A549 treated with Mapracorat at 1 μM for 4 hours (cell line): ENCODE measurements at places on chromosomes 16 and 17. TPM values are rescaled to one million over a fixed set of nuclear protein-coding genes. Genes with fewer than 3 reads are reported as not detected.

PERCC1 gene
- total RNA-seq = not detected in 5 replicates

SSH2 gene
- total RNA-seq = 24.0 to 33.0 TPM (median 30.2 TPM) in 5 replicates

CDRT15L2 gene
- not detected in 5 replicates for total RNA-seq

ABCC6 gene
- total RNA-seq = 0.70 to 1.8 TPM (median 0.95 TPM) in 5 replicates

KRT9 gene
- total RNA-seq = not detected in 5 replicates
